A673 (cell line): ENCODE measurements at places on chromosomes 1 and 21. TPM values are rescaled to one million over a fixed set of nuclear protein-coding genes. Genes with fewer than 3 reads are reported as not detected.

- no peak for DNase-seq
- no peak overlapping the region for H3K27ac ChIP-seq
Observed at GRCh38 chr1:33741749-33742148, 122.1 kb upstream of the HMGB4 start.

DNA sequence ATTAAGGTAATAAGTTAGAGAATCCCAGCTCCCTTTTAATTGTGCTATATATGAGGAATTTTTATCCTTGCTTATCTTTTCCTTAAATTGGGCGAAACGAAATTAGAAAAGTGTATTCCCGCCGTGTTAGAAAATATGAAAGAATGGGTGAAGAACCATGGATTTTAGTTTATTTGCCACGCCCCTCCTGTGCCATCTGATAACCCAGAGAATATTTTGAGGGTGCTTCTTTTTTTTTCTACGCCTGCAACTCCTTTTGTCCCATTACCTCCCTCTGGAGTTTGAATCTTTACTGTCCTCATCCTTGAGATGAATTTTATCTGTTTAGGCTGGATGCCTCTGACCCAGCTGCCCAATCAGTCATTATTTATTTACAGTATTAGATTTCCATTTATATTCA, 1.6 kb downstream of the TLCD4 start:
- no peak overlapping the region for H3K27ac ChIP-seq
- no peak for DNase-seq
- no peaks in the 10 kb centered on the region for H3K36me3 ChIP-seq
- no peak overlapping the region for H3K4me3 ChIP-seq
- peaks cover 48% of the 10 kb centered on the region for H3K27me3 ChIP-seq

DNA sequence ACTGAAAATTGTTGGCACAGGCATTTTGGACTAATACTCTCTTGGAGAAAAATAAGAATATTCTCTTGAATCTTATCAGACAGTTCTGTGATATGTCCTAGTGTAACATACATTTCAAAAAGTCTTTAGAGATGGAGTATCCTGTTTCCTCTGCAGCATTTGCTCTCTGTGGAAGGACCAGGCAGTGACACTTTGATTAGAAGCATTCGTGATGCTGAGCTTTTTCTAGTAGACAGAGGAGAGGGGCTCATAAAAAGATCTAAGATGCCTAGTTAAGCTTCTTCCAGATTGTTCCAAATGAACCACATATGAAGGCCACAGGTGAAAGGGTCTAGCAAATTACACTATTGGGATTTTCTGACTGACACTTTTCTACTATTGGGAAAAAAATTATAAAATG, 120.3 kb downstream of the C1orf21 start:
- peaks cover 11% of the 10 kb centered on the region for H3K4me1 ChIP-seq
- H3K4me3 ChIP-seq = no peak overlapping the region
- H3K36me3 ChIP-seq = no peaks in the 10 kb centered on the region
- H3K27me3 ChIP-seq = no peaks in the 10 kb centered on the region
- no peak overlapping the region for H3K27ac ChIP-seq

DNA sequence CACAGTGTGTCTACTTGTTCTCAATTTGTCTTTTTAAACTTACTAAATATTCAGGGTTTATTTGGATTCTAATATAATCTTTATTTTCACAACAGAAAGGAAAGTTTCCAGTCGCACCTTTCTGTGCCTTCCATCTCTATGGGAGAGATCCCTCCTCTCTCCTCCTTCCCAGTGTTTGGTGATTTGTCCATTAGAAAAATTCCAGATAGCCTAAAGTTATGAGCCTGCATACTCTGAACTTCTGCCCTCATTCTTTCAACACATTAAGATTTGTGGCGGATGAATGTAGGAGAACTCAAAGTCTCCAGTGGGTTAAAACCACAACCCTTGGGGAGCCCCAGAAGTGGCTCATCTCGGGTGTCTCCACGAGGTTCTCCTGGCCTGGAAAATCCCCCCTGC, 3.6 kb downstream of the NHLH2 start:
- H3K27ac ChIP-seq = no peak overlapping the region
- H3K27me3 ChIP-seq = peaks cover 73% of the 10 kb centered on the region
- no peak for DNase-seq
- H3K4me3 ChIP-seq = no peak overlapping the region
- H3K4me1 ChIP-seq = peaks cover 16% of the 10 kb centered on the region

DNA sequence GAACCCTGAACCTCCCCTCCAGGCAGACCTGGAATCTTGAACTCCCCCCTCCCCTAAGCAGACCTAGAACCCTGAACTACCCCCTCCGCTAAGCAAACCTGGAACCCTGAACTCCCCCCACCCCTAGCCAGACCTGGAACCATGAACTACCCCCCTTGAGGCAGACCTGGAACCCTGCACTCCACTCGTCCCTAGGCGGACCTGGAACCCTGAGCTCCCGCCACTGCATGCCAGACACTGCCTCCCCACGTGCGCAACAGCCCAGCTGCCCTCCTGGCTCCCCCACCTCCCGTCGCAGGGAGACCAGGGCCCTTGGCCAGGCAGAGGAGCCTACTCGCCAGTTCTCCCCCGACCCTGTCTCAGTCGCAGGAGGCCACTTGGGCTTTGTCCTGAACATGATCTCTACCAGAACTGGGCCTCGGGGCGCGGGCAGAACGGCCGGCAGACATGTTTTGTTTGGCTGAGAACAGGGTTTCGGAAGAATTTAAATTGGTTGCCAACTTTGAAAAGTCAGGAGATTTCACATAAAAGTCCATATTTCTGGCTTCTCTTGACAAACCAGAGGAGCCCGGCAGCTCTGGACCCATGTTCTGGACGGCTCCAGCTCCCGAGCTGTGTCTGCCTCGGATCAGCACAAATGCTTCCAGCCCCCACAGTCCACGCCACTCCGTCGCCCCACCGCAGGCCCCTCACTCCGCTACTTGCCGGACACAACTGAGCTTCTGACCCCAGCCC, 9.2 kb upstream of the PLEKHG5 start:
- DNase-seq = no peak
- H3K4me1 ChIP-seq = peaks cover 6% of the 10 kb centered on the region
- no peak overlapping the region for H3K4me3 ChIP-seq
- H3K27me3 ChIP-seq = no peaks in the 10 kb centered on the region
- no peak overlapping the region for H3K27ac ChIP-seq
- H3K36me3 ChIP-seq = no peaks in the 10 kb centered on the region

DNA sequence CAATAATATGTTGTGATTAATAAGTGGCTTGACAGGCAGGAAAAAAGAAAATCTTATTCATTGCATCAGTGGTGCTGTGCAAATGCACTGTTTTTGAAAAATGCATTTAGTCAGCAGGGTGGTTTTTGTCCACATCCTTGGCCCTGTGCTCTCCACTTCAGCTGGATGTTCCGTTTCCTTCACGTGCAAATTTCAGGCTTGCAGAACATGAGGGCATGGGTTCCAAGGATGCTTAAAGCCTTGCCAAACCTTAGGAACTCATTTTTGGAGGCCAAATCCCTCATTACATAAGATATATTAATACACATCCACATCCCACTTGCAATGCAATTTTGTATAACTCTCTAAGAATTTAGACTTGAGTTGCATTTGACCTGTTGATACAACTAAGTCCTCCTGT, 410.1 kb downstream of the PRDM2 start:
- H3K27me3 ChIP-seq = no peaks in the 10 kb centered on the region
- H3K4me3 ChIP-seq = no peak overlapping the region
- no peaks in the 10 kb centered on the region for H3K36me3 ChIP-seq
- peaks cover 18% of the 10 kb centered on the region for H3K4me1 ChIP-seq

DNA sequence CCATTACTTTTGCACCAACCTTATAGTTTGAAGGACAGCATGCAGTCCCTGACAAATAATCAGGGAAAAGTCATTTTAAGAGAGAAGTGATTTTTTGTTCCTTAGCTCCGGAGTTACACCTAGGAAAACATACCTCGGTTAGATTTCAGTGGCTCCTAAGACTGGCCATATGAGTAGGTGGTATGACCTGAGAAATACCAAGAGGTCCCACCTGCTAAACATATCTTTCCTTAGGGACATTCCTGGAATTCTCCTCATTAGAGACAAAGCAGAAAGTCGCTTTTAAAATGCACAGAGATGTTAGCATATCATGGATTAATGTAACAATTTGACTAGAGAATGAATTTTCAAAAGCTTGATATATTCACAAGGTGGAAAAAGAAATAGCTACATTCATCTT, 84.2 kb upstream of the RNPC3 start:
- H3K27ac ChIP-seq = no peak overlapping the region
- no peaks in the 10 kb centered on the region for H3K27me3 ChIP-seq
- DNase-seq = no peak
- H3K4me1 ChIP-seq = no peaks in the 10 kb centered on the region
- H3K36me3 ChIP-seq = no peaks in the 10 kb centered on the region

GRCh38 chr21:34764715-34765284, 96.0 kb downstream of the CLIC6 start:
- H3K36me3 ChIP-seq = no peaks in the 10 kb centered on the region
- H3K4me1 ChIP-seq = no peaks in the 10 kb centered on the region
- no peak overlapping the region for H3K27ac ChIP-seq
- H3K27me3 ChIP-seq = no peaks in the 10 kb centered on the region
- DNase-seq = no peak

- H3K4me3 ChIP-seq = no peak overlapping the region
- H3K4me1 ChIP-seq = no peaks in the 10 kb centered on the region
- H3K36me3 ChIP-seq = no peaks in the 10 kb centered on the region
- DNase-seq = no peak
- no peak overlapping the region for H3K27ac ChIP-seq
Observed at GRCh38 chr1:112881742-112882127, 74.3 kb downstream of the SLC16A1 start.

GRCh38 chr1:232226197-232226712, 403.7 kb downstream of the SIPA1L2 start:
- no peak overlapping the region for H3K27ac ChIP-seq
- no peaks in the 10 kb centered on the region for H3K27me3 ChIP-seq
- H3K36me3 ChIP-seq = no peaks in the 10 kb centered on the region
- DNase-seq = peak; percentile 92
- peaks cover 23% of the 10 kb centered on the region for H3K4me1 ChIP-seq

DNA sequence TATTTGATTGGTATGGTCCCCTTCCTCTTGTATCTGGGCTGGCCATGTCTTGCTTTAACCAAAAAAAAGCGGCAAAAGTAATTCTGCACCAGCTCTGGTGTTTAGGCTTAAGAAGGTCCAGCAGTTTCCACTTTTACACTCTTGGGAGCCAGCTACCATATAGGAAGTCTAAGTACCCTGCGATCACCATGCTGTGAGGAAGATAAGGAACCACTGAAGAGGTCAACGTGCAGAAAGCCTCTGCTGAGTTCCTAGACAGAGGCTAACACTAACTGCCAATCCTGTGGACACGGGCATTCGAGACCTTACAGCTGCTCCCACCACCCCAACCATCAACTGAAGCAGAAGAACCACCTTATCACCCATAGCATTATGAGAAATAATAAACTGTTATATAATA, 331.4 kb downstream of the VAV3 start:
- no peak overlapping the region for H3K4me3 ChIP-seq
- H3K36me3 ChIP-seq = no peaks in the 10 kb centered on the region
- no peaks in the 10 kb centered on the region for H3K4me1 ChIP-seq
- no peaks in the 10 kb centered on the region for H3K27me3 ChIP-seq

GRCh38 chr1:156434989-156435544, 65.5 kb downstream of the MEF2D start:
- no peak for DNase-seq
- peaks cover 85% of the 10 kb centered on the region for H3K27me3 ChIP-seq
- peaks cover 18% of the 10 kb centered on the region for H3K4me1 ChIP-seq
- no peaks in the 10 kb centered on the region for H3K36me3 ChIP-seq
- H3K4me3 ChIP-seq = no peak overlapping the region

- H3K27ac ChIP-seq = no peak overlapping the region
- no peak overlapping the region for H3K4me3 ChIP-seq
- no peak for DNase-seq
- H3K27me3 ChIP-seq = peaks cover 7% of the 10 kb centered on the region
Observed at GRCh38 chr1:11406845-11407244, 72.1 kb upstream of the DISP3 start.

DNA sequence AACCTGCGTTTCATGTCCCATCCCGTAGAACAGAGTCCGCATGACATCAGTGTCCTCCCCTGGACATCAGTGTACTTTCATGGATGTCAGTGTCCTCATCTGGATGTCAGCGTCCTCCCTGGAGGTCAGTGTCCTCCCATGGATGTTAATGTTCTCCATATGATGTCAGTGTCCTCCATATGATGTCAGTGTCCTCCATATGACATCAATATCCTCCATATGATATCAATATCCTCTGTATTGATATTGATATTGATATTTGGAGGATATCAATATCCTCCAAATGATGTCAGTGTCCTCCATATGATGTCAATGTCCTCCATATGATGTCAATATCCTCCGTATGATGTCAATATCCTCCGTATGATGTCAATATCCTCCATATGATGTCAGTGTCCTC, 284.9 kb downstream of the AJAP1 start:
- no peak for DNase-seq
- H3K27me3 ChIP-seq = no peaks in the 10 kb centered on the region
- H3K4me1 ChIP-seq = no peaks in the 10 kb centered on the region
- H3K4me3 ChIP-seq = no peak overlapping the region
- no peak overlapping the region for H3K27ac ChIP-seq
- H3K36me3 ChIP-seq = no peaks in the 10 kb centered on the region

DNA sequence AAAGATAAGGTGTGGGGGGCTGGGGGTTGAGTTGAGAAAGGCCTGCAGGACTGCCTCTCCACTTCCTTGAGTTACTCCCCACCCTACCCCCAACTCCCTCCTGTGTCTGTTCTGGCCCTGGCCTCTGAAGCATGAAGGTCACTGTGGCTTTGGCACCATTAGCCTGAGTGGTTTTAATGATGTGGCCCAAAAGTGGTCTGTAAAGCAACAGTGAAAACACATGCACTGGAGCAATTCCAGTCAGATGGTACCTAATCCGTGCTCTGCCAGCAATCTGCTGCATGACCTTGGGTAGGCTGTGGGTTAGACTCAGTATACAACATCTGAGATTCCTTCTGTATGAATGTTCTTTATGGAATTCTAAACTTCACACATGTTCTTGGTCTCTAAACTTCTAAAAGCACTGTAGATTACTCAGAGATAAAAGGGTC, 86.5 kb upstream of the ATP1A1 start:
- H3K27ac ChIP-seq = no peak overlapping the region
- no peak overlapping the region for H3K4me3 ChIP-seq
- no peaks in the 10 kb centered on the region for H3K27me3 ChIP-seq
- no peaks in the 10 kb centered on the region for H3K36me3 ChIP-seq
- H3K4me1 ChIP-seq = peaks cover 3% of the 10 kb centered on the region
- no peak for DNase-seq

The TMEM269 gene
- 1.2 and 1.7 TPM in 2 replicates for total RNA-seq

The ALX3 gene
- total RNA-seq = 0.81 and 0.84 TPM in 2 replicates

The PROK1 gene
- total RNA-seq = not detected in 2 replicates

The PLPPR5 gene
- total RNA-seq = not detected in 2 replicates

The SAMD13 gene
- total RNA-seq = 1.2 and 1.6 TPM in 2 replicates

The TTLL7 gene
- 29.9 and 34.2 TPM in 2 replicates for total RNA-seq

The LDLRAD1 gene
- total RNA-seq = not detected in 2 replicates

The PGLYRP4 gene
- total RNA-seq = not detected in 2 replicates

The LRRN2 gene
- total RNA-seq = not detected in 2 replicates

The CRP gene
- total RNA-seq = not detected in 2 replicates
